ENCODE measurements at places on chromosomes 2 and 18.
A peak's percentile ranks its signal among the peaks of the same experiment; 100 is the strongest.

DNA sequence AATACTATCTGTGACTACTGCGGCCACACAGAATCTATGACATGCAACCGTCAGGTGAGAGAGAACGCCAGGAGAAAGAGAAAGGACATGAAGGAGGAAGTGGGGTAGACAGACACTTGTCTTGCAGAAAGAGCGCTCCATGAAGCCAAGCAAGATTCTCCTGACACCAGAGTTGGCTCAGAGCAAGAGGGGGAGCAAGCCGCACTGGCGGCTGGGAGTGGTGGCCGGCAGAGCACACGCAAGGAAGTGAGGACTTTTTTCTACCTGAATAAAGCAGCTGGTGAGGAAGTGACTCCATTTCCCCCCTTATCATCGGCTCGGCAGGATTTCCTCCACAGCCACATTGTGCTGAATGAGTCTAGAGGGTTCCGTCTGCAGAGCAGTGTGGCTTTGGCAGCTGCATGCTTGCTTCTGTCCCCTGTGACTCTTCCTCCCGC, 181.6 kb downstream of the BCL2 start:
- no peak for DNase-seq

- no peak for DNase-seq
Observed at GRCh38 chr2:16717477-16717876, 51.8 kb upstream of the CYRIA start.

- no peak for DNase-seq
Observed at GRCh38 chr2:61181382-61182058, 19.5 kb downstream of the C2orf74 start.

GRCh38 chr2:96762529-96763311, 2.0 kb downstream of the CNNM4 start:
- DNase-seq: no peak

DNA sequence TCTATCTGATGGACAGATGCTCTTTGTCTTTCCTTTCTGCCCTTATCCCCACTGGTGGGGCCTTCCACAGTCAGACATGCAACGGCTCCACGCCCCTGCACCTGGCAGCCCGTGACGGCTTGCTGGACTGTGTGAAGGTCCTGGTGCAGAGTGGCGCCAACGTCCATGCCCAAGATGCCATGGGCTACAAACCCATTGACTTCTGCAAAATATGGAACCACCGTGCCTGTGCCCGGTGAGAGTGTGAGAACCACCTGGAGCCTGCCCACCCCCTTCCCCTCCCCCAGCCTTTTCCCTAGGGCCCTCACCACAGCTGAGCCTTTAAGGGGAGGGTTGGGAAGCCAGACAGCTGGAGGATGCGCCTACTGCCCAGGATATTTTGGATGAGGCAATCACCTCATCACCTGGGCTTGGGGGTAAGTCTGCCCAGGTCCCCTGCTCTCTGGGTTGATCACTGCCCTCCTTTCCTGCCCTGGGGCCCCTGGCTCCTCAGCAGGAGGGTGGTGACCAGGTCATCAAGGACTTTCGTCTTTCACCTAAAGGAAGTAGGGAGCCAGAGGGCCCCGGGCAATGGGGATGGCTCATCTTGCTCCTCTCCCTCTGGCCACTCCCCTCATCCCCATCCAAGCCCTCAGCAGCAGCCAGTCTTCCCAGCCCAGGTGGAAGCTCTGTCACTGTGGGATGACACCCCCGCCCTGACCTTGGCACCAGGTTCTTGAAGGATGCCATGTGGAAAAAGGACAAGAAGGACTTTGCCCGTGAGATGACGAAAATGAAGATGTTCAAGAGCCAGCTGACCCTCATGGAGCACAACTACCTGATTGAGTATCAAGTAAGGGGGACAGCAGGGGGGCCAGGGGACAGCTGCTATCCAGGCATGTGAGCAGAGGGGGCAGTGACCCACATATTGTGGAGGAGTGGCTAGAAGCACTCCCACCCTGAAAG, 3.7 kb downstream of the ANKRD53 start:
- peak; percentile 12 for DNase-seq

- DNase-seq: no peak
Observed at GRCh38 chr2:77479395-77479794, 42.8 kb downstream of the LRRTM4 start.

All from breast epithelium (tissue), 4 donors.